ENCODE measurements at places on chromosomes 6 and 20.

DNA sequence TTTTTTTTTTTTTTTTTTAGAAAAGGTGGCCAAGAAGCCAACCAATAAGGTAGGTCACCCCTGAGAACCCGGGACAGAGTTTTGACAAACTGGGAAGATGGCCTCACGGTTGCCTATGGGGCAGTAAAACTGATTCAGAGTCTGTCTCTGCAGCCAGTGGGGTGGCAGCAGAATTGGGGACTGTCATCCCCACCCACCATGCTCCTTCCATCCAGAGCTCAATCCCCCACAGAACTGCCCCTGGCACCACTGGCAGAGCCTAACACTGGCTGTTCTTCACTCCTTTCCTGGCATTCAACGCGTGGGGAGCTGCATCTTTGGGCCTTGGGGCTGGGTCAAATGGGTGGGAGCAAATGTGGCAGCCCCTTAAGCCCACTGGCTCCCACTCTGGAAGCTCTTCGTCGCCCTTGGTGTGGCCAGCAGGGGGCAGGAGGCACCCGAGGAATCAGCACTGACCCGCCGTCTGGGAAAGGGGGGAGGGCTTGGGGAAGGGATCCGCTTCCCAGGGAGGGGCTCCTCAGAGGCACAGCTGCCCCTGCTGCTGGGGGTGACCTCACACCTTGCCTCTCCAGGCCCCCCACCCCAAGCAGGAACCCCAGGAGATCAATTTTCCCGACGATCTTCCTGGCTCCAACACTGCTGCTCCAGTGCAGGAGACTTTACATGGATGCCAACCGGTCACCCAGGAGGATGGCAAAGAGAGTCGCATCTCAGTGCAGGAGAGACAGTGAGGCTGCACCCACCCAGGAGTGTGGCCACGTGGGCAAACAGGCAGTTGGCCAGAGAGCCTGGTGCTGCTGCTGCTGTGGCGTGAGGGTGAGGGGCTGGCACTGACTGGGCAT is 10.4 kb downstream of the CD40 start:
- DNase-seq, result no peak

DNA sequence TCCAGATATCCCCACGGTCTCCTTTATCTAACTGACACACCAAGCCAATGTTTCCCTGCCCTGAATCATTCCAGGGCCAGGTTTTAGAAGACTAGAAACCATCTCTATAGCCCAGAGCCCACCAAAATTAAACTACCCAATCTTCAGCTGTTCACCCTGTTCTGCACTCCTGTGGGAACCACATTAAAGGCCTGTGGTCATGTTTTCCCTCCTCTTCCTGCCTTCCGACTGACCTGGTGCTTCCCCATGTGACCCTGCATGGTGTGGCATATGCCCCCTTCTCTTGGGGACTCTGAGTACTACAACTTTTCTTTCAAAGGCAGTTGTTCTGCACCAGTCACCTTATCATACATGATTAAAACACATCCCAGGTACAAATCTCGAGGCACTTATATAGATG is 155.0 kb downstream of the TMEM200A start:
- DNase-seq, result no peak

- DNase-seq, result no peak
These were observed 92.3 kb downstream of the EDN3 start for GRCh38 chr20:59392736-59393135.

- DNase-seq, result no peak
These were observed 380.8 kb upstream of the IMPG1 start for GRCh38 chr6:76453270-76453669.

DNA sequence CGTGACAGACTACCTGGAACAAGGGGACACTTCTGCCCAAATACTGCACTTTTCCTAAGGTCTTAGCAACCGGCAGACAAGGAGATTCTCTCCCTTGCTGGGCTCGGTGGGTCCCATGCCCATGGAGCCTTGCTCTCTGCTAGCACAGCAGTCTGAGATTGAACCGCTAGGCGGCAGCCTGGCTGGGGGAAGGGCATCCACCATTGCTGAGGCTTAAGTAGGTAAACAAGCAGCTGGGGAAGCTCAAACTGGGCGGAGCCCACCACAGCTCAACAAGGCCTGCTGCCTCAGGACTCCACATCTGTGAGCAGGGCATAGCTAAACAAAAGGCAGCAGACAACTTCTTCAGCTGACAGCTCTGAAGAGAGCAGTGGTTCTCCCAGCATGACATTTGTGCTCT is 87.8 kb upstream of the ASCC3 start:
- DNase-seq, result no peak

DNA sequence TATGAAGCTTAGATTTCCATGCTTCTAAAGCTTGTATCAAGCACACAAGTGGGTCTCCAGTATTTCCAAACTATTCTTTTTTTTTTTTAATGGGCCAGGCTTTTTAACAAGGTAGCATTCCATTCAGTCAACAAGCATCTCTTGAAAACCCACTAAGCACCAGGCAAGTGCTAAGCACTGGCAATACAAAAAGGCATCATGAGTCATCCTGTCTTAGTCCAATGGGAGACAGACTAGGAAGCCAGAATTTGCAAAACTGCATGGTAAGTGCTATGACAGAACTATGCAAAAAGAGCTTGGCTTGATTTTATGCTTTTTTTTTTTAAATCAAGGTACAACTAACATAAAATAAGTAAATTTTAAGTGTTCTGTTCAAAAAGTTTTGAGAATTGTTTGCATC is 109.3 kb upstream of the DST start:
- DNase-seq, result no peak

DNA sequence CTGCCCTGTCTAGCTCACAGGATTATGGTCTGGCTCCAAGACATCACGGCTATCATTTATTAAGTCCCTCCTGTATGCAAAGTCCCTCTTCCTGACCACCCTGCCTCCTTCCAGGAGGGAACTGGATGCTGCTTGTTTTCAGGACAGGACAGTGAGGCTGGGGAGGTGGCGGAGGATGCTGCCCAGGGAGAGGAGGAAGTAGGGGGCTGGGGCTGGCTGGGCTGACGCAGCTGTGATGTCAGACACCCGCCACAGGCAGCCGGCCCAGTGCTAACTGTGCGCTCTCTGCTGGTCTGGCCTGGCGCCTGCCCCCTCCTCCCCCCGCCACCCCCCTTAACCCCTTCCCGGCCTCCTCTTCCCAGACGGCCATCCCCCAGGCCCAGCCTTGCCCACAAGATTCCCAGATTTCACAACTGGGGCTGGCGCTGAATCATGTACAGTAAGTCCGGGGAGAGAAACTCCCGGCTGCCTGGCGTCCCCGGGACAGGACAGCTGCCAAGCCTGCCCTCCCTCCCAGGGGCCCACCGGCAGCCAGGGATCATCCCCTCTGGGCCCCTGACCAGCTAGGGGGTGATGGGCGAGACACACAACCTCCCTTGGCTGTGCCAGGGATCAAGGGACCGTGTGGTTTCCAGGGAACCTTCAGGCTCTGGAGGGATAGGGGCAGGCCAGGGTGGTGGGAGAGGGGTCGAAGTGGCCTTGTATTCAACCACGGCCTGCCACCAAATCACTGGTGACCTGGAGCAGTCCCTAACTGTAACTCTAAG is 118.1 kb downstream of the CEBPB start:
- peak; percentile 64 for DNase-seq

DNA sequence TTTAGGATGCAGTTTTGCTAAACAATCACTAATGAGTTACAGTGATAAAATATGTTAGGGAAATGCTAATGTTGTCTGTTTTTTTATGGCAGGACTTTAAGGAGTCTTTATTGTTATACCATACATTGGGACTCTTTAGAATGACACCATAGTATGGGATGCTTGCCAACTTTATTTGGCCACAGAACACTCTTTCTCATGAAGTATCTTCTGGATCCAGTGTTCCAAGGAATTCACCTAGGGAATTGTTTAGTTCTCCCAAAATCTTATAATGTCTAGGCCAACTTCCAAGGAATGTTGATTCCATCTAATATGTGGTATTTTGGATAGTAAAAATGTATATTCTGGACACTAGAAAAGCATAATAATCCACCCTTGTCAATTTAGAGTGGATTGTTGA is 3.3 kb downstream of the RIN2 start:
- no peak for DNase-seq

DNA sequence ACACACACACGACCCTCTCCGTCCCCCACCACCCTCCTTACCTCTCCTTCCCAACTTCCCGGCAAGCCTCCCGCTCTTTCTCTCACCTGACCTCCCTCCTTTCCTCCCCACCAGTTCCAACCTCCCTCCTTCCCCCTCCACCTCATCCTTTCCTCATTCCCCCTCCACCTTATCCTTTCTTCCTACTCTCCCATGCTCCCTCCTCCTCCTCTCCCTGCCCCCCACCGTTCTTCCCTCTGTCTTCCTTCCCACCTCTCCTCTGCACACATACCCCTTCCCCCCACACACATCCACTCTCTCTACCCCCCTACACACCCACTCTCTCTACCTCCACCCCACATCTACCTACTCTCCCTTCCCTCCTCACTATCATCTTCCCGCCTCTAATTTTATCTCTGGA is 144.2 kb downstream of the TBC1D32 start:
- DNase-seq, result no peak

- no peak for DNase-seq
These were observed 263.4 kb downstream of the ARHGAP18 start for GRCh38 chr6:129446272-129447197.

DNA sequence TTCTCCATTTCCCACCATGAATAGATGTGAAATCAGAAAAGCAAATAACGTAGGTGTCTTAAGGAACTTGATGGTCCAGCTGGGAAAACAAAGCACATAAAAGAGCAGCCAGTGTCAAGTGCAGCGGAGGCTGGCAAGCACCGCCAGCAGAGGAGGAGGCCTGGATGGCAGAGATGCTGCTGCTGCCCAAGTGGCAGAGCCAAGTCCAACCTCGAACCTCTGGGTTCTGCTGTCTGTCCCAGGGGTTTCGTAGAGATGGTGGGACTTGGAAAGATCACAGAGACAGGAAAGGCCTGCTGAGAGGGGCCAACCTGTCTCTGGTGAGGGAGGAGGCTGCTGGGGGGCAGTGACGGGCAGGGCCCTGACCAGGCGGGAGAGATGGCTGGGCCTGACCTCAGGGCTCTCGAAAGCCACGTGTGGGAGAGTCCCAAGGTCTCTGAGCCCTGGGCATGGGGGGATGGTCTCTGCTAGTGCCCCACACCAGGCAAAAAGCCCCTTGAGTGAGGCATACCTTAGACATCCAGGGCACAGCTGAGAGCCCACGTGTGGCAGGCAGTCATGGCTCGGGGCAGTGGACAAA is 77.3 kb downstream of the TCP11 start:
- no peak for DNase-seq

GRCh38 chr6:156943166-156943565 is 166.0 kb downstream of the ARID1B start:
- DNase-seq, result no peak

- no peak for DNase-seq
These were observed 42.8 kb upstream of the DYNLRB1 start for GRCh38 chr20:34473262-34473883.

DNA sequence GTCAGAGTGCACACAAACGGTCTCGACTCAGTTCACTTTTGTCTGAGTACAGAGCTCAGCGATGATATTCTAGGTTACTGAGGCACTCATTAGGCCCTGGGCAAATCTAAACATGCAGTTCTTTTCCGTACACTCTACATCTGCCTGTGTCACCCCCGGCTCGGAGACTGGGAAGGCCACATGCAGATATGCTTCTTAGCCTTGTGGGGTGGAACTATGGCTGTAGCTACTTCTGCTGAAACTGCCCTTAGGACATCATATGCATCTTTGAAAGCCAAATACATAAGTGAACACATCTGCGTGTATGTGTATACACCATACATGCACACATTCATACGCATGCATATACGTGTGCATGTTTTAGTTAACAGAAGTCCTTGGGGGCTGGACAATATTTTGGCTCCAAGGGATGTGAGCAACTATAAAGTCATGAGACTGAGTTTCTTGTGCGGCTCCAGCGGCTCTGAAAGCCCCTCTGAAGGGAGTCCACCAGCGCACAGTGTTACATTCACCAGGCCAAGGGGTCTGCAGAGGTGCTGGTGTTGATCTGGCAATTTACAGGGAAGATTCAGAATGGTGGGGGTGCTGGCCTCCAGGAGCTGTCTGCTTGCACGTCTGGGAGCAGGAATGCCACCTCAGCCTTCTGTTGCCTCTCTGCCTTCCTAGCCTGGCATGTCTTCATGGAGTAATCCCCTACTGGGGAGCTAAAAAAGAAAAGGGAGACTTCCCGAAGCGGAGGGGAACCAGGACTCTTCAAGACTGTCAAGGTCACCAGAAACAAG is 31.6 kb downstream of the PSMG4 start:
- no peak for DNase-seq

GRCh38 chr6:160137989-160138835 is 16.6 kb downstream of the SLC22A1 start:
- DNase-seq, result peak; percentile 64

- DNase-seq, result no peak
These were observed 45.8 kb downstream of the AHI1 start for GRCh38 chr6:135451617-135452190.

DNA sequence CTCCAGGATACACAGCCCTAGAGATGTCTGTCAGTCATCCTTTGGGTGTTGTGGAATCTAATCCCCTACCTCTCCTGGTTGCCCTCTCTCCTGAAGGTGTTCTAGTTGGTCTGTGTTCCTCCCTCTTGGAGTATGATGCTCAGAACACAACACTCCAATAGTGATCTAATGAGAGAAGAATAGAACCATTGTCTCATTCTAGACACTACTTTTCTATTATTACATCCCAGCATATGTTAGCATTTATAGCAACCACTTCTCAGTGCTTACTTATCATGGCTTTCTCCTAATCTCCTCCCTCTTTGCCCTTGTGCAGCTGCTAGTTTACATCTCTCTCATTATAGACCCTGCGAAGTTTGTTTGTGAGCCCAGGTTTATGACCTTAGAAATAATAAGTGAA is 109.0 kb downstream of the UNC5CL start:
- no peak for DNase-seq

DNA sequence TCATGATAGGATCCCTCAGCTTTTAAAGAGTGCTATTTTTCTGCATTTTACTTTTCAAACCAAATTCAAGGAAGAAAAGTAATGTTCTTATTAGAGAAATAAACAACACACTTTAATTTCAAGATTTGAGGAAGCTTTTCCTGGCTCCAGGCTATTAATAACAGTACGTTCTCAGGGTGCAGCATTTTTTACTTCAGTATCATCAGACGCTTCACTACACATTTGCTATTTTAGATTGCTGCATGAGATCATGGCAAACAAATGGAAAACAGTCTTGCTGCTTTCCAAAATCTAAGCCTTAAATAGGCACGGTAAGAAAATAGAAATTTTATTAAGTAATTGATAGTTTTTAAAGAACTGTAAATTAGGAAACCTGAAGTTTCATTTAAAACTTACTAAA is 253.6 kb upstream of the EXOC2 start:
- no peak for DNase-seq

DNA sequence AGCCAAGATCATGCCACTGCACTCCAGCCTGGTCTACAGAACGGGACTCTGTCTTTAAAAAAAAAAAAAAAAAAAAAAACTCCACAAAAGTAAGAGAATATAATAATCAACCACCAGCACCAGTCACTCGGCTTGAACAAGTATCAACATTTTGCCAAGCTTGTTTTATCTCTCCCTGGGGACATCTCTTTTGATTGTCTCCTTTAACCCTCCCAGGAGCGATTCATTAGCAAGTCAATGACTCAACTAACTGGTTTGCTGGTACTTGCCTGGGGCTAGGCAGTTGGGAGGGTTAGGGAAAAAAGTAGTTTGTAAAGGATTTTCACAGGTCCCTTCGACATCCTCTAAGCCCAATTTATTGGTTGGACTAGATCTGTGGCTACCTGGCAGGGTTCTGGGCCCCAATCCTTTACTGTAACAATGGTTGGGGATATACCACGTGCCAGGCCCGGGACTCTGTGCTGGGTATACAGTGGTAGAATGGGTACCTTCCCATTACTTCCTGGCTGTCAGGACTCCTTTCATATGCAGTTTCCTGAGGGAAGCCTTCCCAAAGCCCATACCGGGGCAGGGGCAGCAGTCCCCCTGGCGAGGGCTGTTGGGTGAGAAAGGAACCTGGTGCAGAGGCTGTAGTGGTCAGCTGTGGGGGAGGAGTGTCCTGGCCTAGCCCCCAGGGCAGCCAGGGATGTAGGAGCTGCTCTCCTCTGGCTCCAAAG is 12.2 kb downstream of the TGIF2 start:
- DNase-seq, result no peak
